D721Med (cell line): ENCODE measurements at places on chromosomes 3 and 15.

DNA sequence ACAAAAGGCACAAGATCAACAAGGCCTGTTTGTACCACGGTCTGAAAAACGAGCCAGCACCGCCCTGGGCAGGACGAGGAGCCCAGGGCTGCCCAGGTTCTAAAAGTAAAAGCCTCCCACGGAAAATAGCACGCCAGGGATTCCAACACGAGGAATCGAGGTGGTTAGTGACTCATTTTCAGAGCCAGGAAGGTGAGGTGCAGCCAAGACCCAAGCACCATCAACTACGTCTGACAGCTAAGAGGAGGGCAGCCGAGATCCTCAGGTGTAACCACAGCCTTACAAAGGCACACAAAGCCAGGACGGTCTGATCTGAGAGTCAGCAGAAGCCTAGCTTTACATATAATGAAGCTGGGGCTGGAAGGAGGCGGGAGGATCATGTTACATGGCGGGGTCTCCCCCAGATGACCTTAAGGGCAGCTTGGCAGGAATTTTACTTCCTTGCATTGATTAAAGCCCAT, 52.5 kb downstream of the ATP10A start:
- no peak for DNase-seq

GRCh38 chr3:39086144-39086543, 21.3 kb downstream of the GORASP1 start:
- no peak for DNase-seq

- no peak for DNase-seq
Observed at GRCh38 chr15:23690450-23690852, 3.3 kb upstream of the NDN start.

DNA sequence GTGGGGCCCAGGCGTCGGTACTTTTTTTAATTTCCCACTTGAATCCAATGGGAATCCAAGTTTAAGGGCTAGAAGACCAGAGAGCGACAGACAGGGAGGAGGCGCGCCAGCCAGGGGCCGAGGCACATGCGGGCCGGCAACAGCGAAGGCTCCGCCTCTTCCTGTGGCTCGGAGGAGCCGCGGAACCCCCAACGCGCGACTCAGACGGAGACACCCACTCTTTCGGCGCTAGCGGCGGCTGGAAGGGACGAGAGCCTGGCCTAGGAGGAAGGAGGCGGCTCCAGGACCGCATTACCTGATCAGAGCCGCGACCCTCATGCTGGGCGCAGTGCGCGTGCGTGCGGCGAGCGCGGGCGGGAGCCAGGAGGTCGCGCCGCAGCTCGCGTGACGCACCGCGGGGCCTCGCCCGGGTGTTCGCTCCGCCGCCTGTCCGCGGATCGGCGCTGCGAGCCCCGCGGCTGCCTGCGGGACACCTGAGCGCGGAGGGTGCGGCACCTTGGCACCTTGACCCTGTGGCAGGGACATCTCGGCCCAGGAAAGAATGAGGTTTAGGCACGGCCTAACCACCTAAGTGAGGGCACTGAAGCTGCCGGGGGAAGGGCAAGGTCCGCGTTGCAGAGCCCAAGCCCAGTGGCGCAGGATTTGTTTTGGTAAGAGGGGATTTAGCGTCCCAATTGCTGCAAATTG, at the start of gene DPH6:
DPH6 (minus strand) TSS at position 342 of the 687 bp plus-strand sequence; CDS start at position 318, 24 bp downstream.
- peak; percentile 37 for DNase-seq

DNA sequence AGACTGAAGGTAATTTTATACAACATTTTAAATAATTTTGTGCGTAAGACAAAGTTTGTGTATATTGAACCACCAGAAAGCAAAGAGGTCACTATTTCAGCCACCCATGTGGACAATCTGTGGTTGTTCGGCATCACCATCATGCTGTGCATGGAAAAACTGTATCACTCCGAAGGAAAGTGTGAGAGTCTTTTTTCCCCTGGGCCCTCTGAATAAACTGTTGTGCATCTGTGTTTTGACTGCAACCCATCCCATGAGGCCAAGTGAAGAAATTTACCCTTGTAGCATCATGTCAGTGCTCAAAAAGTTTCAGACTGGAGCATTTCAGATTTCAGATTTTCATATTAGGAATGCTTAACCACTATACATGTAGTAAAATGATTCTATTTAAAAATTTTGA, 85.3 kb downstream of the IMPG2 start:
- no peak for DNase-seq

- DNase-seq = no peak
Observed at GRCh38 chr3:127979473-127979872, 64.4 kb downstream of the KBTBD12 start.

DNA sequence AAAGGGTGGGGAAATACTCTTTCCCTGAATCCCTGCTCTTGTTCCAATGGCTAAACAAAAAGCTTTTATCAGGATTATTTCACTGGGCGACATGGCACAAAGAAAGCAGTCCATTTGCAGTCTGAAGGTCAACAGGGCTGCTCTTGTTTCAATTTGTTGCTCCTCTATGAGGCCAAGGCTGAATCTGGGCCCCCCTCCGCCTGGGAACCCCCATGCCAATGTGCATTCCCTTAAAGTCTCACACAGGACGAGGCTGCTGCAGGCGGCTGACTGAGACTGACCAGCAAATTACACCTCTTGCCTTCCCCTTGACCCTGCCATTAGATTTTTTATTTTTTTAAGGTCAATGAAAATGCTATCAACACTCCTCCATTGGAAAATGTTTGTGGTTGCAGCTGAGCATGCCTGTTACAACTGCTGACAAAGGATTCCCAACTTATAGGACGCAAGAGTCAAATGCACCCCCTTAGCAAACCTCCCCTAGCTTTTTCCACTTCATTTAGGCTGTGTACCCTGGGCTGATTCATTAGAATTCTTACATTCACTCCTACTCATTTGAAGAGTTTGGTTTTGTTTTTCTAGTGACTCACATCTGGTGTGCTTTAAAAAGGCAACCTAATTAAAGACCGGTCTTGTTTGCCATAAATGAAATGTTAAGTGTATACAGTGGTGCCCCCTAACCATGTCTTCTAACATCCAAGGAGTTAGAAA, 60.8 kb upstream of the ARHGEF3 start:
- DNase-seq = no peak

DNA sequence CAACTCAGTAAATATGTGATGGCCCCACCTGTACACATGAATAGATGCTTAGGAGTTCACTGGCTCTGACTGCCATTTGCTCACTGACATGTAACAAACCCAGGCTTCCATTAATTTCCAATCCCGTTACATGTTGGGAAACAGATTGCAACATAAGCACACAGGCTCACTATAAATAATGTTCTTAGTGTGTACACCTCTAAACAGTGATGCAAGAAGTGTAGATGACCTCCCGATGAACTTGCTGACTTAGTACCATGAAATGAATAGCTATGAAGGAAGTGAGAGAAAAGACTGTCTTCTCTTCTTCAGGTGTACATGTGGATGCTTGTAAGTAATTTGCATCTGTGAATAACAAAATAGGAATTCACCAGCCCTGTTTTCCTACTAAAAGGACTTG, 21.4 kb upstream of the FSIP1 start:
- no peak for DNase-seq

DNA sequence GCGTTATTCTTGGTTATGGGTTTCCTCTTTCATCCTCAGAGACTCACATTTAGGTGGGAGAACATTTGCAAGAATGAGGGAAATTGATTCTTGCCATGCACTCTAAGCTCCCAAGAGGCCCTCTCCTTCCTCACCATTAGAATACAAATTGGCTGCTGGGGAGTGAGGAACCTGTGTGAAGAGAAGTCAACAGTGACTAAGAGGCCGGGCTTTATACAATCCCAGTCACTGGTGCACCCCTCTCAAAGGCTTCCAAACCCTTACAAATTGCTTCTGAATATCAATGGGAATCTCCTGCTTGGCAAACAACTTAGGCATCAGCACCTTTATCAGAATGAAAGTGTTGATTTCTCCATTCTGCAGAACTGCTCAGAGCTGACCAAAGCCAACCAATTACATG, 16.5 kb upstream of the RGMA start:
- no peak for DNase-seq

GRCh38 chr15:71443538-71443937, 328.3 kb downstream of the THSD4 start:
- DNase-seq = no peak

GRCh38 chr15:38479266-38479665, 25.3 kb downstream of the FAM98B start:
- DNase-seq = no peak

DNA sequence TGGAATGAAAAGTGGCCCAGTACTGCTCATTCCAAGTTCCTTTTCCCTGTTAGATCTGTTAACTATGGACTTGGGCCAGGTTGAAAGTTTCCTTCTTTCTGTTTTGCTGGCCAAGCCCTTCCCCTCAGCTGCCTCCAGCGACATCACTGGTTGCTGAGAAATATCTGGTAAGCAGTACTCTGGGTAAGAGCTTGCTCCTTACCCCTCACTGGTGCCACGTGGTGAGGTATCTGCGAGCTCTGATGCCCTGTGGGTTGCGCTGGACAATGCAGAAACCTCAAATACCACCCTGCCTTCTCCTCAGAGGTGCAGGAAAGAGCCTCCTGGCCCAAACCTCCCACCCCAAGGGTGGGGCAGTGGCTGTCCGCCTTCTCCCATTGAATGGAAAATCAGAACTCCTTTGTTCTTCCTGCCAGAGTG, 42.9 kb upstream of the APH1B start:
- DNase-seq = no peak

- DNase-seq = no peak
Observed at GRCh38 chr3:150161011-150161410, 190.3 kb upstream of the PFN2 start.

DNA sequence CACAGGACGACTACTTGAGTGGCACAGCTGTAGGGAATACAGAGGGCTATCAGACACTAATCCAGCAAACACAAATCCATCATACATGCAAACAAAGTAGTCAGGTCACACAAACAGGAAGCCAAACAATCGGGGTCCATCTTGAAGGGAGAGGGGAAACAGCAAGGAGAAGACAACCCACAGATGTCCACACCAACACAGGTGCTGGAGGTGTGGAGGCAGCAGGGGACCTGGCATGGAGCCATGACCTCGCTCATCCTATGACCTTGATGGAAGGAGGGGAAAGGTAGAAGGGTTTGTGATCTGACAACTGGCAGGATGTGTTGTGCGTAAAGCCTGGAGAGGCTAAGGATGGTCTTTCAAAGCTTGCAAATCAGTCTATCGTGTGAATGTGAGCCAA, 39.9 kb upstream of the SKOR1 start:
- DNase-seq = no peak

DNA sequence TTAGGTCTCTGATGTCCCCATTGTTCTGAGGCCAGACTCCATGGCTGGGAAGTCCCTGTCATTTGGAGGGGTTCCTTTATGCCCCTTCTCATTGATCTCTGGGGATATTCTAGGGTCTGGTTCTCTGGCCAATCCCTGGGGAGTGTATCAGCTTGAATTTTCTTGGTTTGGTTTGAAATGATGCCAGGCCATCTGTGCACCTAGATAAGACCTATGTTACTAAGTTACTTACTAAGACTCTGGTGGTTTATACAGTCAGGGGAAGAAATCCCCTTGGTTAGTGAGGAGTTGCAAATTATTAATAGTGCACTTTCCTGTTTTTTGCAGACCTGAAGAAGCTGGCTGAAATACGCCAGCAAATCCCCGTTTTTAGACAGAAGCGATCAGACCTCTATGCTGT, 20.3 kb downstream of the NIT2 start:
- no peak for DNase-seq

DNA sequence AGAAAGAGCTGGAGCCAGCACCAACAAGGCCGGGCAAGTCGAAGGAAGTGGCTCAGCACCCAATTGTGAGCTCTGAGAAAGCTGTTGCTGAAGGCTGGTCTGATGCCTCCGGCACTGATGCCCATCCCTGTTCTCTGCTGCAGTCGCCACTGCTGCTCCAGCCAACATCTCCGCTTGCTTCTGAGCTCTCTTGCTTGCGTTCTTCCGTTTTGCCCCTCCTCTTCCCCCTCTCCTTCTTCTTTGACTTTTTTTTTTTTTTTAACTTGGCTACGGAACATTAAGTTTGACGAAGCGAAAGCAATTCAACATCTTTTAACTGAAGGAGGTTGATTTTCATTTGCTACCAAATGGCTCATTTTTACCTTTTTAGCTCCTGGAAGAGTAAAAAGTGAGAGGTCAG, 442.9 kb downstream of the MCTP2 start:
- DNase-seq = no peak

DNA sequence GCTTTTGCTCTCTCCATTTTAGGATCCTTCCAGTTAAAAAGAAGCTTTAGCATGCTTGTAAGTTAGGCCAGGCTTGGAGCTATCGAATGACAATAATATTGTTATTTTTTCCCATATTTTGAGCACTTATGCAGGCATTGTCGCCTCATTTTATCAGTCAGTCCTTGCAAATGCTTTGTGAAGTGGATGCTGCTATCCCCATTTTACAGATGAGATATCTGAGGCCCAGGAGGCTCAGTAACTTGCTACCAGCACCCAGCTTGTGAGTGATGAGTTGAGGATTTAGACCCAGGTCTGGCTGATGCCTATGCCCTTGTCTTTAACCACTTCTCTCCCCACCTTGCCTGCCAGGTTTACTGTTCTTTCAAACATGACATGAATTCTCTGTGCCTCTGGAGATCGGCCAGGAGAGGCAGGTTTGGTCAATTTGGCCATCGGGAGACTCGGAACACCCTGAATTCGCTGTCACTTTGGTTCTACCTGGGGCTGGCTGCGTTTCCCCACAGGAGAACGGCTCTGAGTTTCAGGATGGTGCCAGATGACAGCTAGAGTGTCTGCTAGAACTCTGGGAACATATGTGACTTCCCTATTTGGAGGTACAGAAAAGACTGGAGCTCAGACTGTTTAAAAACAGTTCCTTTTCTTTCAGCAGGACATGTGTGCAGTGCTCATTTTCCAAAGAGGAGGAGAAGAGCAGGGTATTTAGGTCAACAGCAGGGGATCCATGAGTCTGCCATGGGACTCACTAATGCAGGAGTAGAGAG, 25.5 kb upstream of the ZNF710 start:
- DNase-seq = no peak

GRCh38 chr3:108767253-108767652, 10.0 kb upstream of the RETNLB start:
- no peak for DNase-seq

GRCh38 chr3:48623851-48624547, 2.4 kb upstream of the TMEM89 start:
- DNase-seq = no peak
